ENCODE measurements at places on chromosomes 7 and 10. TPM values are rescaled to one million over a fixed set of nuclear protein-coding genes. Genes with fewer than 3 reads are reported as not detected.

Gene CTAGE8
- not detected for total RNA-seq

Gene ENO4
- total RNA-seq, result 1.9 TPM

Gene SPDYE2B
- total RNA-seq, result not detected

Gene RNF148
- 1.3 TPM for total RNA-seq

Gene PLEKHA8
- total RNA-seq, result 49.8 TPM

Gene RAMP3
- 8.1 TPM for total RNA-seq

All from parietal lobe (tissue), 2 donors.